Dermis lymphatic vessel endothelial cell (primary cell): ENCODE measurements at places on chromosomes 1 and 21. TPM values are rescaled to one million over a fixed set of nuclear protein-coding genes. Genes with fewer than 3 reads are reported as not detected.

Gene TMEM269
- under 0.01 TPM in 1 of 2 replicates, not detected in the other for total RNA-seq

Gene KRTAP20-1
- not detected in 2 replicates for total RNA-seq

Gene TRABD2B
- not detected in 2 replicates for total RNA-seq

Gene SYT2
- not detected in 2 replicates for total RNA-seq

Gene APOBEC4
- total RNA-seq = not detected in 2 replicates

Gene SLC26A9
- not detected in 2 replicates for total RNA-seq

Gene GPR52
- total RNA-seq = 0.34 and 0.43 TPM in 2 replicates

Gene SLFNL1
- 0.17 and 0.22 TPM in 2 replicates for total RNA-seq

Gene OSCP1
- 3.6 and 5.0 TPM in 2 replicates for total RNA-seq

Gene CFAP126
- total RNA-seq = not detected in 2 replicates
